Activated T-helper 17 cell treated with anti-CD3 and anti-CD28 coated beads, Interleukin-2, amount 50 U/mL, for 72 hours (primary cell): ENCODE measurements at places on chromosomes 12 and 14.

GRCh38 chr14:84404246-84404645, 1125.7 kb upstream of the FLRT2 start:
- ATAC-seq = no peak

- ATAC-seq = no peak
Measured at GRCh38 chr14:102493585-102493984, 16.0 kb downstream of the ANKRD9 start.

DNA sequence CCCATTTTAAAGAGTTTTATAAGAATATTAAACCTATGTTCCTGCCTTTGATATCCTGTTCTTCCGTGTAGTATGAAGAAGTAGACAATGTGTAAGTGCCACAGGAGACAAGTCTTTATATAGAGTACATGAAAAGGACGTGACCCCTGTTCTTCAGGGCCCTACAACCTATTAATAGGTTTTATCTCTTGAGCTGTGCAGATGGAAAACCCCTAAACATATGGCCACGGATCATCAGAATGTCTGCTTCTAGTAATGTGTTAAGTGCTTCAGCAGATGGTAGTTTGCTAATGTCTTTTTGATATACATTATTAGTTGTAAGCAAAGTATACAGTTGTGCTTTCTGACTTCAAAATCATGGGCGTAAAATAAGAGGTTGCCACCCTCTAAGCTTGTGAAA, 228.5 kb downstream of the PTPRO start:
- no peak for ATAC-seq

DNA sequence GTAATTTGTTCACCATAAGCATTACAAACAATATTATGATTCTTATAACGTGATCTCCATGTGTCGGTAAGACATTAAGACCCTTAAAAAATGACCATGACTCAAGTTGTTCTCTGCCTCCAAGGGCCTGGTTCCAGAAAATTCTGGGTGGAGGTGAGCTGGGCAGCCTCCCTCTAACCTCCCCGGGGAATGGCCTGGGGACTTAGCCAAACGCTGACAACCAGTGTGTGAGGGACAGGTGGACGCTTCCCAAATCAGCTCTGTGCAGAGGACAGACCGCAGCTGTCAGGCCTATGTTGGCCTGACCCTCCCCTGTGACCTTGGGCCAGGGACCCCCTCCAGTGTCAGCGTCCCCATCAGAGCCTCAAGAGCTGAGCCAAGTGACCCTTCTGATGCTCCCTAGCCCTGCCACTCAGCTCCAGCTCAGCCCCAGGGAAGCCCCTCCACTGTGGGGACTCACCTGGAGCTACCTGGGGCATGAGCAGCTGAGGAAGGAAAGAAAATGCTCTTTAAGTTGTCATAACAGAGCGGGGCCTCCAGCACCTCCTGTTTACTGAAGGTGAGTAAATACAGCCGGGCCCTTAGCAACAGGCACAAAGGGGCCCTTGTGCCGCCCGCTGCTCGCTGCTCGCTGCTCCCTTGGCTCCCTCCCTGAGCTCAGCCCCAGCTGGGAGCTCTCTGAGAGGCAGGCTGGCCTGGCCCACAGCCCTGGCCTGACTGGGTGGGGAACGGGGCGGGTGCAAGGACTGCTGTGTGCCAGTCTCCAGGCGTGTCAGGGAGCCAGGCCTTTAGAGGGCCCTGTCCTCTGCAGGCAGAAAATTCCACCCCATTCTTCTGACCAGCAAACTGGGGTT, 116.6 kb downstream of the CALM1 start:
- ATAC-seq = no peak
